ENCODE measurements at places on chromosomes 6 and 20. TPM values are rescaled to one million over a fixed set of nuclear protein-coding genes. Genes with fewer than 3 reads are reported as not detected.

The CNR1 gene
- total RNA-seq, result 3.5 TPM

GRCh38 chr20:34124469-34125249, 12.6 kb upstream of the EIF2S2 start:
- no peak for DNase-seq

- DNase-seq, result no peak
Measured at GRCh38 chr6:25266456-25267100, 12.6 kb upstream of the CARMIL1 start.

GRCh38 chr6:13439644-13440043, 47.8 kb downstream of the GFOD1 start:
- no peak for DNase-seq

GRCh38 chr6:37785002-37785662, 34.4 kb upstream of the ZFAND3 start:
- no peak for DNase-seq

DNA sequence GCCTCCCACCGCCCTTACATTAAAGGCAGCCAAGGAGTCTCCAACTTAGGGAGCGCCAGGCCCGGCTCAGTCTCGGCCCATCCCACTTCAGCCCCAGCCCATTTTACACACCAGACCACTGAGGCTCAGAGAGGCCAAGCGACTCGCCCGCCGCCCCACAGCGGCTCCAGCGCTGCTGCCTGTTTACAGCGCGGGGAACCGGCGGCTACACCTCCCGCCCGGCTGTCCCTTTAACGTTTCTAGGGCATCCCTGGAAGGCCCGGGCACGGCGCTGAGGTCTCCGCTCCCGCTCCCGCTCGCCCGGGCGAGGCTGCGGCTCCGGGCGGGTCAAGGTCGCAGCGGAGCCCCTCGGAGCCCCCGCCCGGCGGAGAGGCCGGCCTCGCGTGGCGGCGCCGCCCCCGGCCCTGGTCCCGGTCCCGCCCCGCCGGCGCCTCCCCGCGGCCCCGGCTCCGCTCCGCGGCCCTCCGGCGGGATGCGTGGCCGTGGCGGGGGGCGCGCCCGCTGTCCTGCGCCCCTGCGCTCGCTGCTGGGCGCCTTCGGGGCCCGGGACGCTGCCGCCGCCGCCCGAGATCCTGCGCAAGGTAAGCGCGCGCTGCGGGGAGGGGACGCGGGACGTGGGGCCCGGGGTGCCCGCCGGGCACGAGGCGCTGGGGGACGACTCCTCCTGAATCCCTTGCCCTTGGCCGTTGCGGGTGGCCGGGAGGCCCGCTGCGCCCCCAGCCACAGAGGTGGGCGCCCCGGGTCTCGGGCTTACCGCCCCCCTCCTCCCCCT, 27.1 kb upstream of the PHACTR3 start:
- no peak for DNase-seq

DNA sequence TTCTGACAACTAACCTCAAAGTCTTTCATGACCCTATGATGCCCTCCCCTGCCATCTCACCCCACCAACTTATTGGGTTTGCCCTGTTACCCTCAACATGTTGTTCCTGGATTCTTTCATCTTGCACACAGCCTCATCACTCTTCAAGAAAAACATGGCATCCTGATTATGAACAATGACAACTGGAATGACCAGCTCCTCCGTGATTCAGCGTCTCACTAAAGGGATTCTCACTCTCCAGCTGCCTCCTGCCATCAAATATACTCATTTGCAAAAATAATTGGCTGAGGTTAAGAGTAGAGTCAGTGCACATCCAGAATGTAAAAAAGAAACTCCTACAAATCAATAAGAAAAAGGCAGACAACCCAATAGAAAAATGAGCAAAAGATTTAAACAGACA, 59.7 kb upstream of the MDGA1 start:
- no peak for DNase-seq

DNA sequence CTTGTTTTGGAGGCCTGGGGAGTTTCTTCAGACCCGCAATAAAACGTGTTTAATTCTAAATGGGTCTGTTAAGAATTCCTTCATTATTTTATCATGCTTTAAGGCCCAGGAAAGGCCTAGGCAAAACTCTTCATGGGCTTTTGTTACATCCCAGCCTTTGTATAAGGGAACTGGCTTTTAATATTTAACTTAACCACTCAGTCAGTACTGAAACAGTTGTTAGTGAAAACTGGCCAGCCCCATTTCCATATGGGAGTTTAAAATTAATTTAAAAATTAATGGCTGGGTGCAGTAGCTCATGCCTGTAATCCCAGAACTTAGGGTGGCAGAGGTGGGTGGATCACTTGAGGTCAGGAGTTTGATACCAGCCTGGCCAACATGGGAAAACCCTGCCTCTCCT, 213.2 kb upstream of the FKBP1C start:
- no peak for DNase-seq

DNA sequence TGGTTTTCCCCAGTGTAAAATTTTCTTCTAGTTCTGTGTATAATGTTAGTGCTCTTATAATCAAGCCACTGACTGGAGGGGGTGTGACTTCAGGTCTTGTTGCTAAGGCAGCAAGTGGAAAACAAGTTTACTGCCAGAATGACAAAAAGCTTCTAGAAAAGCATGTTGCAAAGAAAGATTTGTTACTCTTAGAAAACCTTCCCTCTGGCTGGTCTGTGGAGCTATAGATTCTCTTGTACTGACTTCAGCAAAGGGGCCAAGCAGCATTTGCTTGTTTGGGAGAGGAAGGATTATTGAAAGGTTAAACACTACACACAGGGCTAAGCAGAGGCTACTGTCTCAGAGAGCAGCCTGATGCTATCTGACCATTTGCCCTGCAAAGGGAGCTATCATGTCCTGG, 288.8 kb downstream of the BTBD9 start:
- no peak for DNase-seq

DNA sequence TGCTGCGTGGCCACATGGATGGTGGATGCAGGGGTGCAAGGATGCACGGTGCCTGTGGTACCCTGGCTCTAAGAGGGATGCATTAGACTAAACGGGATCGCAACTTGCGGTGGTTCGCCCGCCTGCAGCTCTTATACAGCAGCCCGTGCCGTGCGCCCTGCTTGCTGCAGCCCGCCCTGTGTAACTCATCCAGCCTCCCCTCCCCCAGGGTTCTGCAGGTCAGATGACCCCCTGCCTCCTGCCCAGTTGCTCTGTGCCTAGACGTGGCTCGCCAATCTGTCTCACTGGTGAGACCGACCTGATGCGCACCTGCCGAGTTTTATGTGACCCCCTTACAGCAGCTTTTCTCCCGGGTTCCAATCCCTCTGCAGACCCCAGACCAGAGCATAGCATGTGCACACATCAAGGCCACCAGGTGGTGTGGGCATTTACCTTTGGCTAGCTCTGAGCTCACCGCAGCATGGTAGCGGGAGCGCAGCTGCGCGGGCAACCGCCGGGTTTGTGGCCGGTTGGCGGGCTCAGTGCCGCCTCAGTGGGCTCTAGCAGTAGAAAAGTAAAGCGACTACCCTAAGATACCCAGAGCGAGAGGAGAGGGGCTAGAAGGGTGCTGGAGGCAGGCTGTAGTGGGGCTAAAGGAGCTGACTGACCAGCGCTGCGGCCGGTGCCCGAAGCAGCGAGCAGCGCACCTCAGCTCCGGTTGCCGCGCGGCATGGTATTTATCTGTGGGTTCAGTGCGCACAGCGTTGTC, 693 bp upstream of the GNAS-AS1 start:
- no peak for DNase-seq

GRCh38 chr6:44177691-44178423, 19.2 kb downstream of the CAPN11 start:
- DNase-seq, result no peak

DNA sequence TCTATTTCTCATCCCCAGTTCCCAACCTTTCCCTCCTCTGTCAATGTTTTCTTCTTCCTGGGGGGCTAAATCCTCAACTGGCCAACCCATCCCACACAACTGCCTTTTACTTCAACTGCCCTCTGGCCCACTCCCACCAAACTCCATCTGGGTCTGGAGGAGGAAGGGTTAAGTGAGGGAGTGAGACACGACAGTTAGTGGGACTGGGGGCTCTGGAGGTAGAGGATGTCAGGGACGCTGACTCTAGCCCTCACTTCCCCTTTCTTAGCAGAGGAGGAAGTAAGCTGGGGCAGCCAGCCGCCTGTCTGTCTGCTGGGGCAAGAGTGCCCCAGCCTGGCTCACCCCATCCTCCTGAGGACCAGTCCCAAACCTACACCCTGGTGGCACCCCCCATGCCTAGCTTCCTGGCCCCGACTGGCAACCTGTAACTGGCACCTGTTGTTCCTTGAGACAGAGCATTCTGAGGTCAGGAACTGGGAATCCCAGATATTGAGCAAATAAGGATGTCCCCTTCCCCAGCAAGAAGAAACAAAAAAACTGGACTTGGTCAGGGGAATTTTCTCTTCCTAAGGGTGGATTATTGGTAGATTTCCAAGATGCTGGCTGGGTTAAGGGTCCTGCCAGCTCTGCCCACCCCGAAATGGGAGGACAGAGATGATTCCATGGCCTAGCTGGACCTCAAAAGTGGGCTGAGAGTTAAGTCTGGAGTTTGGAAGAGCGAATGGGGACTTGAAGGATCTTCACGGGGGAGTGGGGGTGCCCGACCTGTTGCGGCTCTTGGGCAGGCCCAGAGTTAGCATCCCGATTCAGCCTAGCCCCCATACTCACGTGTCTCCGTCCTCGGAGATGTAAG, 971 bp downstream of the NFKBIE start:
- DNase-seq, result no peak
